ENCODE measurements at places on chromosomes 3 and 15.
A peak's percentile ranks its signal among the peaks of the same experiment; 100 is the strongest.

- no peak for DNase-seq
Observed at GRCh38 chr3:141307351-141308059, 60.8 kb upstream of the ZBTB38 start.

DNA sequence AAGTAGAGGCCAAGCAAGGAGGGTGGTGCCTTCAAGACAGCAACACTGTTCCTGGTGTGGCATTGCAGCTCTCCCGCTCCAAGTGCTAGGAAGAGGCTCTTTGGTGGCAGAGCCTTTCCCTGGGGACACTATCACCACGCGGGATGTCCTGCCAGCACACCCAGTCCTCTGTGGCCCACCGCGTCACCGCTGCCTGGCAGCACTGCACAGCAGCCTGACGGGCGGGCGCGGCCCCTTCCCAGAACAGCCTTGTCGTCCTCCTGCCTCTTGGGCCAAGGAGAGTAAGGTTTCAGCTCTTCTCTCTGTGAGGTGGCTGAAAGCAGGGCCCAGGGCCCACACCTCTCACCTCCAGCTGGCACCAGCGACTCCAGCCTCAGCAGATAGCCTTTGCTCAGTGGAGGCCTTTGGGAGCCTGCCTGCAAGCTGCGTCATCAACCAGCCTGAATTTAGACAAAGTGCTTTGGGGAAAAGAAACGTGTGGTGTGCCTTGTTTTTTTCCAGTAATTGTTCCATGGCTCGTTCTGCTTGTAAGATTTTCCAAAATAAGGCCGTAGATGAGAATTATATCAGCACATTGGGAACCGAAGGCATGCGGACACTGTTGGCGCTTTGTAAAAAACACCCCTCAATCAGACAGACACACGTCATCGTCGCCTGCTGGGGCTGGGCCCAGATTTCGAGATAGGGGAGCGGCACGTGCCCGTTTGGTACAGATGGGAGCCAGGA is 65.0 kb downstream of the AAGAB start:
- no peak for DNase-seq

GRCh38 chr3:3998140-3998922 is 199.1 kb downstream of the LRRN1 start:
- DNase-seq, result no peak

DNA sequence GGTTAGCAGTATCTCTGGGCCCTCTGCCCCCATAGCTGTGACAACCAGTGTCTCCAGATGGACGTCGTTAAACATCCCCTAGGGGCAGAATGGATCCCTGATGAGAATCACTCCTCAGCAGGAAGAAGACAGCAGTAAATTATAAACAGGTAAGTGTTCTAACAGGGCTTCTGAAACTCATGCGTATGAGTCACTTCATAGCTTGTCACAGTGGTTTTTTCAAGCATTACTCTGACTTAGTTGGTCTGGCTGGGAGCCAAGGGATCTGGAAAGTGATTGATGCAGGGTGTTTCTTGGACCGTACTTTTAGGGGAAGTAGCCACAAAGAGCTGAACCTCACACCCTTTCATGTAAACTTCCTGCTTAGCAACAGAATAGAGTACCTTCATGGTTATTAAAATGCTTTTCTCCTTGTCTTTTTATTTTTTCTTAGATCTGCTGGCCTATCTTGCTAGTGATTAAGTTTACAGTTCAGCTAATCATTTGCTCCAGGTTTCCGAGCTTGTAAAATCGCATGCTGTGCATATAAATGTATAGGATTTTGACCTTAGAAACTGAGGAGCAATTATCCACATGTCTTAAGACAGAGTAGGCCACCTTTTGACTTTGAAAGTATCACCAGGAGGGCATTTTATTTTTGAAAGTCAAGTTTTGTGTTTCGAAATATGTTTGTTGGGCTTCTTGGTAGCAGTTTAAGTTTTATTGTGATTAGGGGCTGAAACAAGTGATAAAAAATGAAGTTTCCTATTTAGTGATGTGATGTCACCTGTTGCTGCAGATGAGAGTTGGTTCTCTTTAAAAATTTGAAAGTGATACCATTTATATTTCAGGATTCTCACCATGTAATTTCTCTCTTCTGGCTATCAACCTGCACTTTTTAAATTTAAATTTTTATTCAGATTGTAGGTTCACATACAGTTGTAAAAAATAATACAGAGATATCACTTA is 333.9 kb downstream of the PTPRG start:
- peak; percentile 52 for DNase-seq

Measured in mesothelial cell of epicardium (in vitro differentiated cells).